ENCODE measurements at places on chromosomes 4 and X. TPM values are rescaled to one million over a fixed set of nuclear protein-coding genes. Genes with fewer than 3 reads are reported as not detected.
A peak's percentile ranks its signal among the peaks of the same experiment; 100 is the strongest.

DNA sequence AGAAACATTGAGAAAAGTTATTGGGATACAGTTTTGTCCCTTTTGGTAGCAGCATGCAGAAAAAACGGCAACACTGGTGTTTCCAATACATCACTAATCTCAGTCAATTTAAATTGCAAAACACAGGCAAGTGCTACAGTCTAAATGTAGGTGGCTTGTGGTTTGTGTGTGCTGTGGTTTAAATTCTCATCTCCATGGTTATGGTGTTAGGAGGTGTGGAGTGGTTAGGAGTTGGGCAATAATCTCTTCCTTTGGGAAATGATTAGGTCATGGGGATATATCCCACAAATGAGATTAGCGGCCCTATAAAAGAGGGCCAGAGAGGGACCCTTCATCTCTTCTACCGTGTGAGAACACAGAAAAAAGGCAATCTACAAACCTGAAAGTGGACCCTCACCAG lies 1344.3 kb downstream of the ADGRL3 start:
- DNase-seq: no peak

DNA sequence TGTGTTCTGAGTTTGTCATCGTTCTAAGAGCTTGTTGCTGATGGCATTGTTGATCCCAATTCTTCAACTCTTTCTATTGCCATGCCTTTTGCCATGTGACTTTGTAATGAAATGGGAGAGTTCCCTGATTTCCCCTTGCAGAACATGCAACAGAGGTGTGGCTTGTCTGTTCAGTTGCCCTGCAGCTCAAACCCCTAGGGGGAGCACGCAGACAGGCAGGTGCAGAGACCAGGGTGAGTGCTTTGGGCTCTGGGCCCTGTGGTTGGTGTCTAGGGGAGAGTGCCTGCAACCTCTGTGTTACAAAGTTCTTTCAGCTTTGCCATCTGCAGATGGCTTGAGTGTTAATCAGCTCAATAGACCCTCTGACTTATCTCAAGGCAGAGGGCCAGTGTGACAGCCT lies 332.7 kb downstream of the MID1IP1 start:
- DNase-seq: peak; percentile 4

GRCh38 chr4:155532373-155533085 lies 134.1 kb upstream of the GUCY1A1 start:
- no peak for DNase-seq

- no peak for DNase-seq
Observed at GRCh38 chrX:14753441-14753840, 119.4 kb downstream of the FANCB start.

GRCh38 chr4:138242834-138243156 lies 646 bp upstream of the SLC7A11 start:
- DNase-seq: no peak

GRCh38 chr4:3208826-3209225 lies 40.1 kb upstream of the MSANTD1 start:
- DNase-seq: no peak

DNA sequence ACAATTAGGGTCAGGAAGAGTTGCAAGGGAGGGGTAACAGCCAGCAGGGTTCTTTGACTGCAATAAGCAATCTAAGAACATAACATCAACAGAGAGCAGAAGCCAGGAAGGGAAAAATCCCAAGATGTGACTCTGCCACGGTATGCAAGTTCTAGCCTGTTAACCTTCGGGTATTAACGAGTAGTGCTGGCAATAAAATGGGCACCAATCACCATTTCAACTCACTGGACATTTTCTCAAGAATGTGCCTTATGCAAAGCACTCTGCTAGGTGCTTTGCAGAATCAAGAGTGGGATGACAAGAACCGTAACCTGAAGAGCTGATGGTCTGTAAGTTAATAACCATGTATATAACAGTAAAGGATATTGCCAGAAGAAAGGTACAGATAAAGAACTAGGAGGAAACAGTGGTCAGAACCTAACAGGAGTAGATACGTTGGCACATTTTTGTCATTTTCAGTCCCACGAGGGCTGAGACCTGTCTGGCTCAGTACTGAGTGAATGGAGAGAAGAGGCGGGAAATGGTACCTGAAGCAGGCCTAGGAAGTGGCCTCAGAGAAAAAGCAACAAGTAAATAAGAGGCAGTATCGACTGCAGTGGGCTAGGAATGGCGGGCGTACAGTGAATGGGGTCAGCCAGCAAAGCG lies 2.7 kb downstream of the ELOVL6 start:
- DNase-seq: peak; percentile 7

GRCh38 chr4:2330091-2331042 lies 68.5 kb upstream of the MXD4 start:
- DNase-seq: peak; percentile 27

DNA sequence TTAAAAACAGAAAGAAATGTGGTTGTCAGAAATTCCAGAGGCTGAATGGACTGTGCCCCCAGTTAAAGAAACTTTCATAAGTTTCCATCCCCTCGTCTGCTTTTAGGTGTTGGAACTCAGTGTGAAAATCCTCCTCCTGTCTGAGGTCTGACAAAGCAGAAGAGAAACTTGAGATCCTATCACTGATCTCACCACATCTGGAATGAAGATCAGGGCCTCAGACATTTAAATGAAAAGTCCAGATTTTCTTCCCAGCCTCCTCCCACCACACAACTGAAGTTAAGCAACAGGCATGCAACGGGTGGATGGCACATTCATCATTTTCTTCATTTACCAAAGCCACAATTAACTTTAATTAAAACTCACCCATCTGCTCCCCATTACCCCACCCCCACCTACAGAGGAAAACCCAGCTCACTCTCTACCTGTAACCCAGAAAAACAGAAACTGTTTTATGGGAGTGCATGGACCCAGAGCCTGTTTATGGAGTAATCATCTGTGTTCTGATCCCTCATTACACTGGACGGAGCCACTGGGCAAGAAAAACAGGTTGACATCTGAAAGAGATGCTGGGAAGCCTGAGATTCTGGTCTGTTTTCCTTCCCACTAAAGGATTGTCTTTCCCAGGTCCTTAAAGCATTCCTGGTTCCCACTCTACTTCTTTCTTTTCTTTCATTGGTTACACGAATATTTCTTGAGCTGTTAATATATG lies 58.1 kb upstream of the HOPX start:
- DNase-seq: no peak

Gene DAPP1
- not detected for polyA plus RNA-seq

Gene MAGED2
- polyA plus RNA-seq: 87.7 TPM

Gene CCDC120
- 4.0 TPM for polyA plus RNA-seq

Gene GLRA3
- not detected for polyA plus RNA-seq

Gene HAND2
- 0.34 TPM for polyA plus RNA-seq

All from A549 (cell line).